AG09309 (cell line): ENCODE measurements at places on chromosomes 12 and 14.

DNA sequence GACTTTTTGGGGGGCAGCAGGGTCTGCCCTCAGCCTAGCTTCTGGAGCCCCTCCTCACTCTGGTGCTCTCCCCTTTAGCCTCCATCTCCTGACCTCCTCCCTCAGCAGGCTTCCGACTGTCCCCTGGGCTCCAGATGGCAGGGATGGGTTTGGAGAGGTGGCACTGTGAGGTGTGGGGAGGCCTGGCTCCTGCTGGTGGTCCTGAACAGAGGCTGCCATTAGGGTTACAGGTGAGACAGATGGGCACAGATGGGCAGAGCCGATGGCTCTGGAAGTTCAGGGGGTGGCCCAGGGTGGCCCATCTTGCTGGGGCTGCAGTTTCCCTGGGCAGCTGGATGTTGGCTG is 68.5 kb upstream of the BEGAIN start:
- no peak for DNase-seq

DNA sequence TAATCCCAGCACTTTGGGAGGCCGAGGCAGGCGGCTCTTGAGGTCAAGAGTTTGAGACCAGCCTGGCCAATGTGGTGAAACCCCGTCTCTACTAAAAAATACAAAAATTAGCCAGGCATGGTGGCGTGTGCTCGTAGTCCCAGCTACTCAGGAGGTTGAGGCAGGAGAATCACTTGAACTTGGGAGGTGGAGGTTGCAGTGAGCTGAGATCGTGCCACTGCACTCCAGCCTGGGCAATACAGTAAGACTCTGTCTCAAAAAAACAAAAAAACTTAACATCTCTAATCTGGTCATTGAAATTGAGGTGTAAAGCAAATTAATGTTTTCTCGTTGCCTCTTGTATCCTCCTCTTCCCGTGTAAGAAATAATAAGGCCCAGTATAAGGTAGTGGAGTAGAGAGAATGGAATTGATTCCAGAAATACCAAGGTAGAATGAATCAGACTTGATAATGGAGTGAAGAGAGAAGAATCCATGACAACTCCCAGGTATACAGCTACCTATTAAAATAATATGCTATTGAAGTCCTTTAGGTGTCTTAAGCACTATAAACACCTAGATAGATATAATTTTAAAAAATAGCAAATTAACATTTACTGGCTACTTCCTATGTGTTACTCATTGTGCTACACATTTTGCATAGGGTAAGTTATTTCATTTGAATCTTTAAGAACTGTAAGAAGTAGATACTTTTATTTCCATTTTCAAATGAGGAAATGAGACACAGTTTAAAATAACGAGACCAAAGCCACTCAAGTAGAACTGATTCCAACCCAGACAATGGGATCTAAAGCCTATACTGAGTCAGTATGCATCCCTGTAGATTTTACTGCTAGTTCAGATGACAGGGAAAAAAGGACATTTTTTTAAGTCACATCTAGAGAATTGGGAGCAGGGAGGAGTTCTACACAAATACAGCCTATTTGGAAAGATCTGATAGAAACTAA is 23.2 kb downstream of the RAP1B start:
- DNase-seq = no peak

- no peak for DNase-seq
These were observed 663.8 kb upstream of the FOXG1 start for GRCh38 chr14:28102814-28103213.

- no peak for DNase-seq
These were observed 60.9 kb downstream of the MAP1LC3B2 start for GRCh38 chr12:116620124-116620491.

GRCh38 chr14:77198561-77198960 is 17.0 kb downstream of the TMEM63C start:
- DNase-seq = no peak

DNA sequence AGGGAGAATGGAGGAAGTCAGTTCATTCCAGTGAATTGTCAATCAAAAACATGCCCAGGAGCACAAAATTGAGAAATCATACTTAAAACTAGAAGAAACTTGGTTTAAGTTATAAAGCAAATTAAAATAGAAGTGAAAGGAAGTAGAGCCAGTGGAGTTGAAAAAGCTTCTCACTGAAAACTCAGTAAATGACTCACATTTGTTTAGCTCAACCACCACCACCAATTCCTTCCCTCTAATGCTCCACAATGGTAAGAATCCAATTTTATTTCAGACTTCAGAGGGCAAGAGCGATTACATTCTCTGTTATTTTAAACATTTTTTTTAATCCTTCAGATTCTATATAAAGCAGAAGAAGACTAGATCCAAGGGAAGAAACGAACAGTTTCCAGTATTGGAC is 19.4 kb downstream of the UTP20 start:
- no peak for DNase-seq

DNA sequence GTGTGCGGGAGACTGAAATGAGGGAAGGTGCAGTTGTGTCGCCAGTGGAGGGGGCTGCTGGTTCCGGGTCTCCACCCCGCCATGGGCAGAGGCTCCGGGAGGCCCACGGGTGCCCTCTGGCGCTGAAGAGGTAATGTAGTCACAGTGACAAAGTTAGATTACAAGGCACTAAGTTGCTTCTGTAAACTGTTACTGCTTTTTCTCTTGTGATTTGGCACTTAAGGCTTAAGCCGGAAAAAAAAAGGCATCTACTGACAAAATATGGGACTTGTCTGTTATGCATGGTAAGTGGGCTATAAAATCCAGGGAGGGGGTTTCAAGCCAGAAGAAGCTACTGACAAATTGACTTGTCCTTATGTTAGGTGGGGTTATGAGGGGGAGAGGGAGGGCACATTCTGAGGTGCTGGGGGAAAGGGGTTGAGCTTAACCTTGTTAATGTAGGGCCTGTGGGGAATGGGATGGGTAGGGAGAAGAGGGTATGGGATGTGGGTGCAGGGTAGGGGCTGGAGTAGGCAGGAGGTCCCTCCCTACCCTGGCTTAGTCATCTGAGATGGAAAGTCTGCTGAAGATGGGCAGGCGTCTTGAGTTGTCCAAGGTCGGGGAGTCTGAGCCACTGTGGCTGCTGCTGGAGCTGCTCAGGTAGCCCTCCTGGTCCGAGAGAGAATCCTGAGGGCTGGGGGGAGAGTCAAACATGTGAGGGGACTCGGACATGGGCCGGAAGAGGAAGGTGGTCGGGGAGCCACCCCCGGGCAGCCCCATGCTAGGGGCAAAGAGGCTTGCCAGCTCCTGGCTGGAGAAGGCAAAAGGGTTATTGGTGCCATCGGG is 3.7 kb downstream of the ZFP36L1 start:
- no peak for DNase-seq

- no peak for DNase-seq
These were observed 696 bp upstream of the GPHN start for GRCh38 chr14:66507181-66507721.

DNA sequence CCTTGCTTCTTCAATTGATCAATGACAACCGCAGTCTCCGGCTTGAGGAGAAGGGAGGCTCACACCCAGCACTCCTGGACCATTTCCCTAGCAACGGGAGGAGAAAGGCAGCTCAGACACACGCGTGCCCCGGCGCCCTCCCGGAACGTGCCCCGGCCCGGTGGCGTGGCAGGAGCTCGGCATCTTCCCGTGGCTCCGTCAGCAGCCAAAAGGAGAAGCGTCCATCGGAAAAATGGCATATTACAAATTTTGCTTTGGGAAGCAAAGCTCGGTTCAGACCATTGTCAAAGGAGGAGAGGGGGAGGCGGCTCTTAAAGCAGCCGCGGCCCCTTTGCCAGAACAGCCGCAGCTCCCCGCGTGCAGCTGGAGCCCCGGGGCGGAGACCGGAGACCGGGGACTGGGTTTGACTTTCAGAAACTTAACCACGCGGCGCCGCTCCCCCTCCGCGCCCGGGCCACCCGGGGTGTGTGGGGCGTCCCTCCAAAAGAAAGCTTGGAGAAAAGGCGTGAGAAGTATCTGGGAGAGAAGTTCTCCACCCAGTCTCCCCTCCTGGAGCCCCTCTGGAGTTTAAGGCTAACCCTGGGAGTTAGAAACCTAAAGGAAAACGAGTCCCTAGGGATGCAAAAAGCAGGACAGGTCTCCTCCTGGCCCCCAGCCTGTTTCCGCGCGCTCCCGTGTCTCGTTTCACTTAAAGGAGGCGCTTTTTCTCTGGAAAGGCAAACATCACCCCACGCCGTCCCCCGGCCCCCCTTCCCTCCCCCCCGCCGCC is 545 bp downstream of the PPFIA2 start:
- DNase-seq = no peak

DNA sequence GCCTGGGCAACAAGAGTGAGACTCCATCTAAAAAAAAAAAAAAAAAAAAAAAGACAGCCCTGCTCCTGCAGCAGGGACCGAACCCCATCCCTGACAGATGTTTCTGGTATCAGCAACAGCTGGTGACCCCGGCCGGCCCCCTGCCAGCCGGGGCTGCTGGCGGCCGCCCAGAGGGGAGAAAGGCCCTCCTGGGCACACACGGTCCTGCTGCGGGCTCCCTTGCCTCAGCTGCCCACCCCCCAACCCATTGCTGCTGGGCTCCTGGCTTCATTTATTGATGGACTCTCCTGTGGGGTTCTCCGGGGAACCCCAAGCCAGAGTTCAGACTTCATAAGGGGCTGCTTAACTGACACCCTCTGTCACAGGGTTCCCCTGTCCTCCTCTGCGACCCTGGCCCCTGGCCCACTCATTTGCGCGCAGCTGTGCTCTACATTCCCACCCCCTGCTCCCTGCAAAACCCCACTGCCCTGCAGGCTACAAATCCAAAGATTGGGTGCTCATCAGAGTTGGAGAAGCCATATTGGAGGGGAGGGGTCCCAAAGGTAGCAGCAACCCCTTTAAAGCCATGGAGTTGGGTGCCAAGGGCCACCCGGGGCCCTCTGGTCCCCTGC is 103.6 kb upstream of the RTL1 start:
- DNase-seq = no peak

GRCh38 chr14:91245029-91245428 is 525 bp upstream of the GPR68 start:
- no peak for DNase-seq

DNA sequence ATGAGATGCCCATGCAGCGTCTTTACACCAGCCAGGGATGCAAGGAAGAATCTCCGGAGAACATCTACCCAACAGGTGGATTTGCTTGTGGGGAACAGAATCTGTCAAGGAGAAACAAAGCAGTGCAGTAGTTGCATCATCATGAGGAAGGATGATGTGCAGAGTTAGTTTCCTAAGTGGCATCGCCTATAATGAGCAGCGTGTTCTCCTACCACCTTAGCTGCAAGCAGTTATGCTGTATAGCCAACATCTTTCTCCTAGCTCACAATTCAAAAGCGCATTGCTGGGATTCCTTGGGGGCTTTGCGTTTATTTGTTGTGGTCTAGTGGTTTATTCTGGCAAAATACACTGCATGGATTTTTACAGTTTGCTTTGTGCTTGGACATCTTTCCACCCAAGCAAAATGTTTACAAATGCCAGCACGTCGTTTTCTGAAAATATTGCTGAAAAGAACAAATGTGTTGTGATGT is 233.0 kb downstream of the RGS6 start:
- DNase-seq = no peak

GRCh38 chr14:50117456-50117855 is 1.1 kb upstream of the VCPKMT start:
- no peak for DNase-seq

DNA sequence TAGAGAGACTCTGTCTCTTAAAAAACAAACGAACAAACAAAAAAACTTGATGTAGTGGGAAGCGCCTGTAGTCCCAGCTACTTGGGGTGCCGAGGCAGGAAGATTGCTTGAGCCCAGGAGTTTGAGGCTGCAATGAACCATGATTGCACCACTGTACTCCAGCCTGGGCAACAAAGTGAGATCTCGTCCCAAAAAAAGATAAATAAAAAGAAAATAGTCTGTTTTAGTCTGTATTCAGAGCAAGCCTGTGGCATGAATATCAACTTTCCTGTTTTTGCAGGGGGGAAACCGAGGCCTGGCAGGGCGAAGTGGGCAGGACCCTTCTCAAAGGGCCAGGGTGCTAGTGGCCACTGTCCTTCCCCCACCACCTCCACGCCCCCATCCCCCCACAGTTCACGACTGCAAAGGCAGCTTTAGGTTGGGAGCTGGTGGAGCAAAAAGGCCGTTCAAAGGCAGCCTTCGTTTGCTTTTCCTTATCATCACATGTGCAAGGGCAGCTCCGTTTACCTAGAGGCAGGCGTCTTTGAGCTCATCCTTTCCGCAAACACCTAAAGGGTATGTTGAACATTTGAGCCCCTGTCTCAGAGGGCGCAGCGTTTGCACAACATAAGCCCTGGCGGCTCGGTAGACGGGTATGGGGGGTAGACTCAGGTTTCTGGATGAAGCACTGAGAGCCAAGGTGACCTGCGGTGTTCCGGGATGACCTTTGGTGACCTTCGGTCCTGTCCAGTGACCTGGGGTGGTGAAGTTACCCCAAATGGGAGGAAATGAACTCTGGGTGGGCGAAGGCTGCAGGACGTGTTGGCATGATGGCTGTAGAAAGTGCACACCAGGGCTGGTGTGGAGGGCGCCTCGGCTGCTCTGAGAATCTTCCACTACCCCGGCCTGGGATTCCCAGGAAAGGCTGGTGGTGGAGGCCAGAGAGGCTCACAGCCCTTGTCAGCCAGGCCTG is 8.7 kb upstream of the MEG3 start:
- no peak for DNase-seq

DNA sequence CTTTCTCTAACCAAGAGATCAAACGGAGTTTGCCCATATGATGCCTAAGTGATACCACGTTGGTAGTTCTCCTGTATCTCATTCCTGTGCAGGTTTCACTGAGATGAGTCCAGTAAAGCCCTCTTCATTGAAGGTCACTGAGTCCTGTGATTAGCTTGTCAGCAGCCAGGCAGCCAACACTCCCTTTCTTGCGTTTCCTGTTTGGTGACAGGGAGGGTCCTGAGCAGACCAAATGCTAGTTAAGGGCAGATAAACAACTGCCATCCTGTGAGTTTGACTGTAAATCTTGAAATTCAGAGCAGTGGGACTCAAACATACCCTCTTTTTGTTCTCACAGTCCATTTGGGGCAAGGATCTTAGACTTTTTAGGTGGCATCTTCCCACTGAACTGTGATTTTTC is 39.4 kb downstream of the ZNF641 start:
- no peak for DNase-seq

GRCh38 chr14:94163796-94164195 is 10.3 kb upstream of the PPP4R4 start:
- no peak for DNase-seq

DNA sequence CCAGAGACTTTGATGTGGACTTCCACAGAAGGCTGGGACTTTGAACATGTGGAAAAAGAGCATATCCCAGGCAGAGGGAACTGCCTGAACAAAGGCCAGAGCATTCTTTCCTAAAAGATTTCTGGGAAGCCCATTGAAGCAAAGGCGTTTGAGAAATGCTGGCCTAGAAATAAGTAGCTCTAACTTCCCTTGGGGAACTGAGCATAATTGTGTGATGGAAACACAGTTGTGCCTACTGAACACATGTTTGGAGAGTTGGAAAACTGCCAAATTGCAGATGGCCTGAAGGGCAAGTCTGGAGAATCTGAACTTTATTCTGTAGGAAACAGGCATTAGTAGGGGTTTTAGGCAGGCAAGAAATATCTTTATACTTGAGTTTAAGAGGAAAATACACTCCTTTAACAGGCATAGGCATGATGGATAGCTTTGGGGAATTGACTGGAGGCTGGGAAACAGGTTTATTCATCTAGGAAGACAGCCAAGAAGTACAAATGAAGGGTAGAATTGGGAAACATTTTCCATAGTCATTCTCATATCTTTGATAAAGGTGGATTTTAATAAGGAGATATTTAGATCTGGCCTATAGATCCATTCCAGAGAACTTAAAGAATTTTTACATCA is 134.1 kb downstream of the TPH2 start:
- DNase-seq = no peak
